Aorta (tissue), 5 donors: ENCODE measurements at places on chromosomes 5 and 9.

- H3K4me1 ChIP-seq = no peaks in the 10 kb centered on the region
- H3K27ac ChIP-seq = no peak overlapping the region
- H3K4me3 ChIP-seq = no peak overlapping the region
- DNase-seq = peak; percentile 89
Measured at GRCh38 chr5:136424835-136425584, 59.7 kb upstream of the TRPC7 start.

- H3K27ac ChIP-seq = no peak overlapping the region
- no peaks in the 10 kb centered on the region for H3K36me3 ChIP-seq
- H3K27me3 ChIP-seq = no peaks in the 10 kb centered on the region
- H3K4me1 ChIP-seq = no peaks in the 10 kb centered on the region
- no peak overlapping the region for H3K4me3 ChIP-seq
- no peak for DNase-seq
Measured at GRCh38 chr5:159442206-159442850, 112.0 kb upstream of the IL12B start.

- no peaks in the 10 kb centered on the region for H3K27me3 ChIP-seq
- no peak overlapping the region for H3K4me3 ChIP-seq
- no peaks in the 10 kb centered on the region for H3K36me3 ChIP-seq
- DNase-seq = no peak
- no peak overlapping the region for H3K27ac ChIP-seq
Measured at GRCh38 chr5:151146061-151146460, 11.5 kb downstream of the ANXA6 start.

DNA sequence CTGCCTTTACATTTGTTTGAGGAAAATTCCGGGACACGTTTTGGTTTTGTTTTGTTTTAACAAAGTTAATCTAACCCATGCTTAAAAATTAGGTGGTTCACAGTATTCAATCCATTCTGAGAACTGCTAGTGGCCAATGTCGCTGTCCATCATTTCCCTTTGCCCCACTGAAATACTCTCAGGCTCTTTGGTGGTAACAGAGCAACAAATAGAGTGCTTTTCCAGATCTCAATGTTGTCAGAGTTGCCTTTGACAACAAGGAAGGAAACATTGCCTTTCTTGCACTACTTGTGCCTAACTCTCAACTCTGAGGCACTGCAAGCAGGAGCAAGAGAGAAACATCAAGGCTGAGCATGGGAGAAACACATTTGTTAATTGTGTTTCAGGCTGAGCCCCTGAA lies 154.0 kb downstream of the MCTP1 start:
- H3K27me3 ChIP-seq = no peaks in the 10 kb centered on the region
- no peak overlapping the region for H3K27ac ChIP-seq
- no peak for DNase-seq
- no peaks in the 10 kb centered on the region for H3K36me3 ChIP-seq

GRCh38 chr9:96044401-96044800 lies 168.9 kb downstream of the ERCC6L2 start:
- no peaks in the 10 kb centered on the region for H3K36me3 ChIP-seq
- no peak for DNase-seq
- no peak overlapping the region for H3K4me3 ChIP-seq
- no peaks in the 10 kb centered on the region for H3K27me3 ChIP-seq
- H3K4me1 ChIP-seq = no peaks in the 10 kb centered on the region
- no peak overlapping the region for H3K27ac ChIP-seq

GRCh38 chr5:149166128-149166527 lies 24.8 kb downstream of the ABLIM3 start:
- H3K27me3 ChIP-seq = no peaks in the 10 kb centered on the region
- no peak overlapping the region for H3K27ac ChIP-seq
- no peaks in the 10 kb centered on the region for H3K36me3 ChIP-seq
- DNase-seq = peak; percentile 44
- H3K4me1 ChIP-seq = no peaks in the 10 kb centered on the region

DNA sequence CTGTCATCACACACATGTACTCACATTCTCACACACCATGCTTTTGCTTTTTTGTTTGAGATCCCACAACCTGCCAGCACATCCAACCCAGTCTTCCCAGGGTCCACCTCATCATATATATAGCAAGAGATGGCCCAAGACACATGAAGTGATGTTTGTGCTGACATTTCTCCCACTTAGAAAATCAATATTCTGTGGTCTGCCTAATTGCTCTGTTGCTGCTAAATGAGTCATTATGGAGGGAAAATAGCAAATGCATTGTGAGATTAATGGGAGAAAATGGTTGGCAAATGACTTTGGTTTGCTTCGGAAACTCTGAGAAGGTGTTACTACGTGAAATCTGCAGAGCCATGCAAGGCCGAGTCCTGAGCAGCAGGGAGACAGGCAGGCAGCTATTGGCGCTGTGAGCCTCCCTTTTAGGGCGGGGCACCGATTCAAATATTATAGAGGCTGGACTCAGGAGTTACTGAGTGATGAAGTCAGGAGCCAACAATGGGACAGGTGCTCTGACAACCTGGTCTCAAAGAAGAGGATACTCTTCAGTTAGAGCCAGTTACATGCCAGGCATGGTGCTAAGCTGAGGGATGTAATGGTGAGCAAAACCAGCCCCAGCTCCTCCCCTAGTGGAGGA lies 62.8 kb downstream of the DAB2IP start:
- no peak for DNase-seq
- no peak overlapping the region for H3K4me3 ChIP-seq
- H3K36me3 ChIP-seq = no peaks in the 10 kb centered on the region
- no peaks in the 10 kb centered on the region for H3K4me1 ChIP-seq

DNA sequence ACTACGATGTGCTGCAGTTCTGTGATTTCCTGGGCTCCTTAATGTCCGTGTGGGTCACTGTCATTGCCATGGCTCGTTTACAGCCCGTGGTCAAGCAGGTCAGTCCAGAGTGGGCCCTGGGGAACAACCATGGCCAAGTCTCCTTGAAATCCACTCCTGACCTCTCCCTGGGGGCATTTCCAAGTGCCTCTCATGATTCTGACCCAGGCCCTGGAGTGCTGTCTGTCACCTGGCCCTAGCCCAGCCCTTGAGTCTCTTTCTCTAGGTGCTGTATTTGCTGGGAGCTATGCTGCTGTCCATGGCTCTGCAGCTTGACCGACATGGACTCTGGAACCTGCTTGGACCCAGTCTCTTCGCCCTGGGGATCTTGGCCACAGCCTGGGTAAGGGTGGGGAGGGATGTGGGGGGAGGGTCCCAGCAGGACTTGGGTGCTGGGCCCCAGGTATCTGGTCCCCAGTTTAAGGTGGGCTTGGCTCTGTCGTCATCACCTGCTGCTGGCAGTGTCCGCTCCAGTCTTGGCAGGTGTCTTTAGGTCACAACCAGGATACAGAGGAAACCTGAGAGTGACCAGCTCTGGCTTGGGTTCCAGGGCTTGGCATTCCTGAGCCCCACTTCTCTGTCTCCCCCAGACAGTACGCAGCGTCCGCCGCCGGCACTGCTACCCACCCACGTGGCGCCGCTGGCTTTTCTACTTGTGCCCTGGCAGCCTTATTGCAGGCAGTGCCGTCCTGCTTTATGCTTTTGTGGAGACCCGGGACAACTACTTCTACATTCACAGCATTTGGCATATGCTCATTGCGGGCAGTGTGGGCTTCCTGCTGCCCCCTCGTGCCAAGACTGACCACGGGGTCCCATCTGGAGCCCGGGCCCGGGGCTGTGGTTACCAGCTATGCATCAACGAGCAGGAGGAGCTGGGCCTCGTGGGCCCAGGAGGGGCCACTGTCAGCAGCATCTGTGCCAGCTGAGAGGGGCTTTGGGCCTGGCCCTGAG lies 17.0 kb downstream of the OR13J1 start:
- no peak for DNase-seq
- H3K4me1 ChIP-seq = no peaks in the 10 kb centered on the region
- H3K27ac ChIP-seq = no peak overlapping the region

DNA sequence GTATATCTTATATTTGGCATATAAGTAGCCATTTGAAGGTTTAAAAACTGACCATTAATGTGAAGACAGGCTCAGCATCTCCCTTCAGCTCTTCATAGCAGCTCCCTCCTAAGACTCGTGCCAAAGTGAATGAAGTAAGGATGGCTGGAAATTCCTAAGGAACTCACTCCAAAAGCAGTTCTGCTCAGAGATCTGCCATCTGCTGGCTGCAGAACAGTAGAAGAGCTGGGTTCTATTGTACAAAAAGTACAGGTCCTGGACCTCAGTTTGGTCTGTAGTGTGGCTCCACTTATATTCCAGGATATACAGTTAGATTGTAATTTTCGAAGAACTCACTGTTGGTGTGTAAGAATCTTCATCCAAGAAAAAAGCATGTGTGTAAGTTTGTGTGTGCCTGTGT lies 104.9 kb upstream of the RUSC2 start:
- no peaks in the 10 kb centered on the region for H3K27me3 ChIP-seq
- H3K4me3 ChIP-seq = no peak overlapping the region
- no peak for DNase-seq
- no peaks in the 10 kb centered on the region for H3K4me1 ChIP-seq

- DNase-seq = no peak
- no peak overlapping the region for H3K27ac ChIP-seq
- no peak overlapping the region for H3K4me3 ChIP-seq
- H3K27me3 ChIP-seq = no peaks in the 10 kb centered on the region
- no peaks in the 10 kb centered on the region for H3K4me1 ChIP-seq
Measured at GRCh38 chr9:115507148-115507547, 389.2 kb upstream of the TNC start.

GRCh38 chr9:6708732-6709131 lies 49.0 kb upstream of the KDM4C start:
- no peaks in the 10 kb centered on the region for H3K27me3 ChIP-seq
- H3K27ac ChIP-seq = no peak overlapping the region
- H3K4me3 ChIP-seq = no peak overlapping the region
- DNase-seq = no peak

DNA sequence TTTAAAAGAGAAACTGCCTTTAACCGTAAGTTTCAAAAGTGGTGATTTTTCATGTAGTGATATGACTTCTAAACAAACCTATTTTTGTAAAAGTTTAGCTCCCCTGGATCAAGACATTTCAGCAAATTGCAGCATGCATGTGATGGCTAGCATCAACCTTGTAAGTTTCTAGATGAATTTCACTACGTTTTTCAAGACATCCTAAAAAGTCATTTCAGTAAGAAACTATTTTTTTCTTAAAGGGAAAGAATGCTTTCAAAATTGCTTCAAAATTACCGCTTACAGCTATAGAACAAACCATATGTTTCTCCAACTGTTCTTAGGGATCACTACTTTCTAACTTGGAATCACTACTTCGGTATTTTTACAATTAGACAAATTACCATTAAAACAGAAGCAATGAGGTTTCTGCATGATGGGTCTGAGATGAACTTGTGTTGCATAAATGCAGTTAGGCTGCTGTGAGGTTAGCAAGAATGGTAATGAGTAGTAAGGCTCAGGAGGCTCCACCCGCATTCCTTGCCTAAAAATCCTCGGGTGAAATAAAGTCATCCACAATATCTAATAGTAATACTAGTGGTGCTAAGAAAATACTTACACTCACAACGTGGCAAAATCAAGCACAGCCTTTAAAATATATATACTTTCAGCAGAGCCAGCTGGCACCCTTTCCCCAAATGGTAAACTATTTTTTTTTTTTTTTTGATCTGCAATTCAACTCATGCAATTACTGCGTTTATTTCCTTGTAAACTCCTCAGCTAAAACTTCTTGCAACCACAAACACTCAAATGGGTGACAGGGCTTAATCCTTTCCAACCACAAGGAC lies 53.8 kb downstream of the CDC14B start:
- DNase-seq = no peak
- H3K4me1 ChIP-seq = peaks cover 3% of the 10 kb centered on the region
- H3K36me3 ChIP-seq = no peaks in the 10 kb centered on the region
- peak overlapping the region; percentile 92 for H3K4me3 ChIP-seq
- H3K27ac ChIP-seq = peak overlapping the region; percentile 84

DNA sequence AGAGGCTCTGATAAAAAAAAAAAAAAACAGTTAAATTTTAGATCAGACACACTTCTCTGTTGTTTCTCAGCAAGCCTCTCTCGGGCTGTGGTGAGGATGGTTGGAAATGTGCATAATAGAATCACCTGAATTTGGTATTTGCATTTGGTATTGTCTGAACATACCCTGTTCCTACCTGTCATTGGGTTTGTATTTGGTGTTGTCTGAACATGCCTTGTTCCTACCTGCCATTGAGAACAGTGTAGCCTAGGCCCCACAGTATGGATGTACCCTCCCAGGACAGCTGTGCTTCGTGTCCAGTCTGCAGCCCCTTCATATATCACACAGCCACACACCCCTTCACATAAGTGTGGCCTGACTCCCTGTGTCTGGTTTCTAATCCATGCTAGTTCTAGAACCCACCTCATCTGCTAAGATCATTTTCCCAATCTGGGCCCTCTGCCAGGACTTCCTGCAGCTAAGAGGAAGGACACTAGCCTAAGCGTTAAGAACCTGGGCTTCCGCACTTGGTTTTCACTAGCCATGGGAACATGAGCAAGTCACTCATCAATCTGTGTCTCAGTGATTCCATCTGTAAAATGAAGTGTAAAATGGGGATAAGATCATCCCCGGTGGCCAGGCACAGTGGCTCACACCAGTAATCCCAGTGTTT lies 49.2 kb downstream of the ITGA2 start:
- no peaks in the 10 kb centered on the region for H3K27me3 ChIP-seq
- no peak overlapping the region for H3K27ac ChIP-seq
- H3K36me3 ChIP-seq = no peaks in the 10 kb centered on the region
- no peak overlapping the region for H3K4me3 ChIP-seq

DNA sequence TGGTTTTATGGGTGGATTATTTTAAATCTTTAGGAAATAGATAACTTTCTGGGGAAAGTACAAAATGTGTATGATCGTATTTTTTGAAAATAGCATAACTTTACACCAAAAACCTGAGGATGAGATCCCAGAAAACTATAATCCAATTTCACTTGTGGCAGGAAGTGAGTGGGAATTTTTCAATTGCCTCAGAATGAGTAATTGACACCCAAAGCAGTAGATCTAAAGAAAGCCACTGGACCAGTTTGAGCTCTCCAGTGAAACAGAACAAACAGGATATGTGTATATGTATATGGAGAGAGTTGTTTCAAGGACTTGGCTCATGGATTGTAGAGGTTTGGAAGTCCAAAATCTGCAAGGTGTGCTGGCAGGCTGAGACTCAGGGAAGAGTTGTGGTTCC lies 109.2 kb upstream of the SHB start:
- no peak for DNase-seq
- no peaks in the 10 kb centered on the region for H3K27me3 ChIP-seq
- H3K4me1 ChIP-seq = no peaks in the 10 kb centered on the region
- H3K4me3 ChIP-seq = no peak overlapping the region

GRCh38 chr5:163585206-163585605 lies 79.8 kb downstream of the MAT2B start:
- no peaks in the 10 kb centered on the region for H3K36me3 ChIP-seq
- H3K27me3 ChIP-seq = no peaks in the 10 kb centered on the region
- DNase-seq = no peak
- no peaks in the 10 kb centered on the region for H3K4me1 ChIP-seq
- H3K4me3 ChIP-seq = no peak overlapping the region

GRCh38 chr5:154421868-154422267 lies 23.9 kb upstream of the SAP30L start:
- H3K27ac ChIP-seq = no peak overlapping the region
- no peak overlapping the region for H3K4me3 ChIP-seq
- H3K4me1 ChIP-seq = no peaks in the 10 kb centered on the region
